B cell (primary cell): ENCODE measurements at places on chromosomes 4 and X.
A peak's percentile ranks its signal among the peaks of the same experiment; 100 is the strongest.

DNA sequence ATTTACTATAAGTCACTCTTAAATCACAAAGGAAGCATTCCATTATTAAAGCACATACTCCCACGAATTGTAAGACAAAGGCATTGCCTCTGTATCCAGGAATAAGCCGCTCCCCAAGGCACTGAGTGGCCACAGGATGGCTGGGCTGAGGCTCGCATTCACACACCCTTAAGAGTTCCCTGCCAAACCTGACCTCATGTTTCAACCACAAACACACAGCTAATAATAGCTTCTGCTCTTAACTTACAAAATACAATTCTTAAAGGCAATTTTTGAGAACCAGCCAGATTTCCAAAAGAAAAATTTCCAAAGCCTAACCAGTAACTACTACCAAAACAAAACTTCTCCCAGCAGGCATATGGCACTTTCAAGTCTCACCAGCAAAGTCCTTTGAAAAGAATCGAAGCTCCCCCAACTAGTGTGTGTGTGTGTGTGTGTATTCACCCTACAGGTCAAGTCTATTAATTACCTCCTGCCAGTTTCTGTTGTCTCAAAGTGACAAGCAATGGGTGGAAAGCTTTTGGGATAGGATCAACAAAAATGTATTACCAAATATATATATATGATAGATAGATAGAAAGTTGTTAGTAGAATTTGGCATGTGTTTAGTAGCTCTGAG is 36.0 kb downstream of the ARHGAP6 start:
- DNase-seq = no peak

- no peak for DNase-seq
These were observed 199.5 kb downstream of the MID1IP1 start for GRCh38 chrX:39000802-39001201.

- DNase-seq = peak; percentile 55
These were observed 46.8 kb upstream of the FAM9C start for GRCh38 chrX:13091111-13091765.

- no peak for DNase-seq
These were observed 28.8 kb downstream of the RPS6KA3 start for GRCh38 chrX:20237864-20238263.

DNA sequence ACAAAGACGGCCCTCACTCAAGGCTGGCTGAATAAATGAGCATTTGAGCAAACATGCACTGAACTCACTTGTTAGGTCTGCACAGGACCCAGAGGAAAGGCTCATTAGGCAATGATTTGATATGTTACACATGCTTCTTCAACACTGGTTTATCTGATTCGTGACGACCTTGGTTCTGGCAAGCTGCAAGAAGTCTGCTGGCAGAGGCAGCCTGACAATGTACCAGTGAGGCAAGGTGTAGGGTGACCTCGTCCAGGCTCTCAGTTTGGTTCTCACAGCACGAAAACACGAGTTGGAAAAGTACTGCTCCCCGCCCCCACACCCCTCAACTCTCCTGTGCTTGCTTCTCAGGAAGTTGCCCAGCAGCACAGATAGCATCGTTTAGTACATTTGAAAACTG is 63.1 kb upstream of the CITED1 start:
- no peak for DNase-seq
